Lung (tissue), 17 donors: ENCODE measurements at places on chromosomes 2 and 18.

DNA sequence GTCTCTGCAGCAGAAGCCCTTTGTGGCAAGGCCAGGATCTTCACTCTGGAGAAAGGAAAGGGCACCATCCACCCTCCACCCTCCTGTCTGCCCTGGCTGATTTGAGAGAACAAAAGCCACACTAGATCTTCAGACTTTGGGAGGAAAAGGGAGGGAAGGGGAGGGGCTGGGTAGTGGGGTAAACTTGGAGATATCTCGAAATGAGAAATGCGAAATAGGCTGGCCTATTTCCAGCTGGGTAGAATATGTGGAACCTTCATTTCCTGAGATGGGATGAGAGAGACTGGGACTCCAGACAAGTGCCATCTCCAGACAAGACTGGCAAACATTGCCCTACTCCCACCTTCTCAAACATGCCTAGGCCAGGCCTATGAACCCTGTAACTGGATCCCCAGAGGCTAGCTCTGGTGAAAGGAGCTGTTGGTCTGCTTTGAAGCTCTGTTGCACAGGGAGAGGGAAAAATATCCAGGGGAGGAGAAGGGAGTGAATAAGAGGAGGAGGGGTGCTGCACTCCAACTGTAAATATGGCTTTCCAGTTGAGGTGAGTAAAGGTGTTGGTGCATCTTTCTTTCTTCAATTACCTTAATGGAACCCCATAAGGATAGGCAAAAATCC, 1.7 kb downstream of the HOXD12 start:
- H3K27ac ChIP-seq, result no peak overlapping the region
- DNase-seq, result no peak

DNA sequence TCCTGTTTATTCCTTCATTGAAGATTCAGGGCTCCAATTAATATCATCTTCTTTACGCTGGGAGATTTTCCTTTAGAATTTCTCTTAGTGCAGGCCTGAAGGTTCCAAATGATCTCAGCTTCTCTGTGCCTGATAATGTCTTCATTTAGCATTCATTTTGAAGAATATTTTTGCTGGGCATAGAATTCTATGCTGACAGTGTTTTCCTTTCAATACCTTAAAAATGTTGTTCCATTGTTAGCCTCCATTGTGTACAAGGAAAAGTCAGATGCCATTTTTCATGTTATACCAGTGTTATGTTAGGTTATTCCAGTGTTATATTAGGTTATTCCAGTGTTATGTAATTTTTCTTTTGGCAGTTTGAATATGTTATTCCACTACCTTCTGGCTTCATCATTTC, 14.9 kb upstream of the OR6B3 start:
- H3K27me3 ChIP-seq, result no peaks in the 10 kb centered on the region
- DNase-seq, result no peak
- H3K36me3 ChIP-seq, result no peaks in the 10 kb centered on the region
- H3K4me1 ChIP-seq, result no peaks in the 10 kb centered on the region
- no peak overlapping the region for H3K4me3 ChIP-seq

DNA sequence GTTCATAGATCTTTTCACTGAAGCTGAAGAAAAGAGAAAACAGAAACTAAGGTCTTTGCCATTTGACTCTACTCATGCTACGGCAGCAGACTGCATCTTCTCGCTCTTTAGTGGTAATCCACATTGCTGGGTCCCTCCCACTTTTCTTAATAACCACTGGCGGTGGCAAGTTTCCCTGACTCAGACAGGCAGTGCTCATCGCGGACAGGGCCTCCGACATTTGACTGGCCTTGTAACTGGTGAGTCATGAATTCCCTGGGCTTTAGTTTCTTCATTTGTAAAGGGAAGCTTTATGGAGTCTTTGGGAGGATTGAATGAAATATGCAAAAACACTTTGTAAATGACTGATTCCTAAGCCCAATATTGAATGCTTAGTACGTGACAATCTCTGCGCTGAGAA, 238.2 kb upstream of the RBBP8 start:
- DNase-seq, result no peak
- H3K4me1 ChIP-seq, result peaks cover 36% of the 10 kb centered on the region
- H3K27ac ChIP-seq, result no peak overlapping the region
- H3K27me3 ChIP-seq, result no peaks in the 10 kb centered on the region
- H3K4me3 ChIP-seq, result no peak overlapping the region

DNA sequence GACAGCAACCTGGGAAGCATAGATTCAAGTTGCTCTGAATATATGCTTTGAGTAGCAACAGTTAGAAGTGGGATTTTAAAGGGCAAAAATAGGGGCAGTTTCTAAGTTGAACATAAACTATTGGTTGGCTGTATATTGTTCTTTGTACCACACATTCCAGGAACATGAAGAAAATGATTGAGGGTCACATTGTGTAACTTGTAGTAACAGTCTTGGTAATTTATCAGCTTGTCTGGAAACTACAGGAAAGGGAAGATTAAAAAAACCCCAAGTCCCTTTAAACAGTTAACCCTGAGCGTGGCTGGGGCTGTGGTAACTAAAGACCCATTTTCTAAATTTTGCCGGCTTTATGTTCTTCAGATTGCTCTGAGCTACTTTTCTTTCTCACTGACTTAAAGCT, 7.4 kb downstream of the PLEKHB2 start:
- no peak overlapping the region for H3K4me3 ChIP-seq
- peak; percentile 4 for DNase-seq
- H3K36me3 ChIP-seq, result no peaks in the 10 kb centered on the region
- no peak overlapping the region for H3K27ac ChIP-seq
- H3K4me1 ChIP-seq, result peaks cover 5% of the 10 kb centered on the region

GRCh38 chr2:148926291-148926961, 51.4 kb downstream of the KIF5C start:
- no peak overlapping the region for H3K27ac ChIP-seq
- H3K4me1 ChIP-seq, result peaks cover 6% of the 10 kb centered on the region
- DNase-seq, result peak; percentile 59
- no peaks in the 10 kb centered on the region for H3K27me3 ChIP-seq

GRCh38 chr2:31140151-31140550, 1.9 kb upstream of the GALNT14 start:
- H3K27ac ChIP-seq, result no peak overlapping the region

GRCh38 chr2:96697476-96697875, 42.4 kb downstream of the LMAN2L start:
- H3K27me3 ChIP-seq, result no peaks in the 10 kb centered on the region
- no peaks in the 10 kb centered on the region for H3K36me3 ChIP-seq
- no peak for DNase-seq
- no peak overlapping the region for H3K27ac ChIP-seq
- no peak overlapping the region for H3K4me3 ChIP-seq
- H3K4me1 ChIP-seq, result peaks cover 2% of the 10 kb centered on the region

GRCh38 chr2:74077636-74078035, 70.1 kb downstream of the BOLA3 start:
- peaks cover 6% of the 10 kb centered on the region for H3K4me1 ChIP-seq
- no peak overlapping the region for H3K27ac ChIP-seq
- peaks cover 4% of the 10 kb centered on the region for H3K36me3 ChIP-seq
- DNase-seq, result no peak
- no peak overlapping the region for H3K4me3 ChIP-seq
- H3K27me3 ChIP-seq, result no peaks in the 10 kb centered on the region

GRCh38 chr2:109371481-109372170, 242.1 kb downstream of the SEPTIN10 start:
- H3K36me3 ChIP-seq, result no peaks in the 10 kb centered on the region
- H3K27me3 ChIP-seq, result no peaks in the 10 kb centered on the region
- H3K27ac ChIP-seq, result no peak overlapping the region

DNA sequence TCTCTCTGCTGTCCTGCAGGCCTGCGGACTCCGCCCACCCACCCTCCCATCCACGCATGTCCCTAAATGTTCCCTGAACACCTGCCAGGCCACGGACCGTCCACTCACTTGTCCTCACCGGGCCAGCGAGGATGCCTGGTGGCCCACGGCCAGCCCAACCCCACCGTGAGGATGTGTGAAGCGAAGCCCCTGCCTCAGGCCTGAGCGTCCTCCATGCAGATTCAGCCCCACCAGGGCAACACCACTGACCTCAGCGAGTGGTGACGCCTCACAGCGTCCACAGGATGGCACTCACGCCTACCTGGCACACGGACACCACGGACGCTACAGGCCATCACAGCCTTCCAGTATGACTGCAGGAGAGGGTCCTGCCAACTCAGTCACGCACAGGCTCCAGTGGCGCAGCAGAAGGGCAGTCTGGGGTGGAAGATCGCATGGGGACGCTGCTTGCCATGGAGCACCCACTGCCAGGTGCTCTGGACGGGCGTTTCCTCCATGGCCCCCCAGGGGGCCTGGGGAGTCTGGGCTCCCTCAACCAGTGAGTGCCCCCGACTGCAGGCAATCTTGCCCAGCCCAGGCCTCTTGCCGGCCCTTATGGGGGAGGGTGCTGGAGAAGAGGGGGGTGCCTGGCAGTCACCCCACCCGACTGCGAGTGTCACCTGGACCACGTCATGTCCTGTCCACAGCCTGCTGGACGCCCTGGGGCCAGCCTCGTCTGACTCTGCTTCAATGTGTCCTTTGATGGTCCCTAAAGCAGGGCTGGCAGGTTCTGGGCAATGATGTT, 25.4 kb downstream of the HDAC4 start:
- no peak for DNase-seq
- H3K4me3 ChIP-seq, result no peak overlapping the region
- no peak overlapping the region for H3K27ac ChIP-seq

DNA sequence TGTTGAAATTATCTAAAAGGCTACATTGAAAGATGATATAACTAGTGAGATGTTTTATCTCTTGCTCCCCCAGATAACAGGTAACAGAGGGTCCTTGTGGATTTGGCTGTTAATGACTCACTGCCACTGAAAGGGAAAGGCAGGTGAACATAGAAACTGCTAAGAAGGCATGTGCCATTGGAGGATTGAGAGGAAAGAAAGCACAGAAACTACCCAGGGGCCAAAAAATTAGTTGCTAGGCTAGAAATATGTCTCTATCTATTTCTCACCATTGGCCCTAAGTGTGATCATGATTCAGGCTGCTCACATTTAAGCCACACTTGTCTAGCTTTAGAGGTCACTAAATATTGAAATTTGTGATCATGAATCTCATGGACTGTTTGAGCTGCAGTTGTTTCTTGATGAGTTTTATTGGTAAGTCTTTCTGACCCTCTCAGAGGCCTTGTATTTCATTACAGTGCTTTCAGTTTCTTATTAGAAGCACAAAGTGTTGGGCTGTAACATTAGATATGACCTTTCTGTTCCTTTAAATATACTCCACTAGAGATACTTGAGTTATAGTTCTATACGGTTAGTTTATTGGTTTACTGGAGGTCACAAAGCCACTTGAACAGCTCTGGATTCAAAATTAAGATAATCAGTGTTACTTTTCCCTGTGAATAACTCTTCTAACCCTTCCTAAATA, 26.2 kb downstream of the NAB1 start:
- no peak for DNase-seq

GRCh38 chr2:28276076-28276618, 116.5 kb upstream of the FOSL2 start:
- no peak for DNase-seq
- H3K27me3 ChIP-seq, result no peaks in the 10 kb centered on the region
- no peak overlapping the region for H3K27ac ChIP-seq
- H3K4me1 ChIP-seq, result peaks cover 10% of the 10 kb centered on the region
- H3K4me3 ChIP-seq, result no peak overlapping the region

- no peak overlapping the region for H3K27ac ChIP-seq
- H3K27me3 ChIP-seq, result no peaks in the 10 kb centered on the region
- no peaks in the 10 kb centered on the region for H3K4me1 ChIP-seq
- no peak for DNase-seq
These were observed 27.3 kb upstream of the IL37 start for GRCh38 chr2:112883669-112884068.

DNA sequence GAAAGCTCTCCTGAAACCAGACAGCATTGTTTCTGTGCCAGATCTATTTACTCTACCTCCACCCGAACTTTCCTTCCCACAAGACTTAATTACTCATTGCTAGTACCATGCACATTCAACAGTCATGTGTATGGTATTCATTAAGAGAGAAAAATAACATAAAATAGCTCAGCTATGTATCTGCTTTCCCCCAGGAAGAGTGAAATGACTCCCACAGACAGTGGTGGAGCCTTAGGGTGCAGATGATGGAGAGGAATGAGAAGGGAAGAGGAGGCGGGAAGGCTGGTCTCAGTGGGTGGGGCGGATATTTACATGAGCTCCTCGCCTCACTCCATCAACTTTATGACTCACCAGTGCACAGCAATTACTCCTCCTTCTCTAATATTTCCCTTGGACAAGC, 724.5 kb downstream of the EPHA4 start:
- no peaks in the 10 kb centered on the region for H3K27me3 ChIP-seq
- DNase-seq, result no peak
- H3K27ac ChIP-seq, result no peak overlapping the region

- no peaks in the 10 kb centered on the region for H3K4me1 ChIP-seq
- no peak for DNase-seq
- H3K27me3 ChIP-seq, result no peaks in the 10 kb centered on the region
- no peak overlapping the region for H3K4me3 ChIP-seq
- no peak overlapping the region for H3K27ac ChIP-seq
These were observed 471.1 kb downstream of the CCDC85A start for GRCh38 chr2:56654936-56655335.

DNA sequence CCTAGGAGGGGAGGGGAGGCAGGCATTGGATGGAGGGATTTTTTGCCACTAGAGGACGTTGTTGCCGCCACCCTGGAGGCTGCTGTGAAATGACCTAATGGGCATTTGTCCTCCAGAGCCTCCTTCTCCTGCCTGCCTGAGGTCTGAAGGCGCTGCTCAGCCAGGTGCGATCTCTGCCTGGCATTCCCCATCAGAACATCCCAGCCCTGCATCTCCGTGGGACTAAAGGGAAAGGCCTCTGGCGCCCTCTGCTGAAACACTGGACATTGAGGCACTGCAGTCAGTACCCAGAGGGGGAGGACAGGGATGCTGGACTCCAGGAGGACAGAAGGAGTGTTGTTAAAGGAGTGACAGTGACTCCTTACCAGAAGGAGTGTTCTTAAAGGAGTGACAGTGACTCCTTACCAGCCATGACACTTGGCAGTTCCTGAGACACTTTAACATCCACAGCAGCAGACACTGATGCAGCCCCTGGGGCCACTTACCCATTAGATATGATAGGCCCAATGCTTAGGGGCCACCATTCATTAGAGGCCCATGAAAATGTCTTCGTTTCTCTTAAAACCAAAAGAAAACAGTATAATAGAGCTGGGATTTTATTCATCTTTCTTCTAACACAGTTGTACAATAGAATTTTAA, 17.0 kb downstream of the THNSL2 start:
- no peak overlapping the region for H3K4me3 ChIP-seq
- peak; percentile 46 for DNase-seq
- H3K4me1 ChIP-seq, result no peaks in the 10 kb centered on the region
- peaks cover 3% of the 10 kb centered on the region for H3K36me3 ChIP-seq
- H3K27ac ChIP-seq, result no peak overlapping the region

- no peak overlapping the region for H3K4me3 ChIP-seq
- H3K36me3 ChIP-seq, result no peaks in the 10 kb centered on the region
- no peak overlapping the region for H3K27ac ChIP-seq
- H3K27me3 ChIP-seq, result no peaks in the 10 kb centered on the region
- no peaks in the 10 kb centered on the region for H3K4me1 ChIP-seq
These were observed 571.9 kb upstream of the CRIM1 start for GRCh38 chr2:35783723-35784122.

DNA sequence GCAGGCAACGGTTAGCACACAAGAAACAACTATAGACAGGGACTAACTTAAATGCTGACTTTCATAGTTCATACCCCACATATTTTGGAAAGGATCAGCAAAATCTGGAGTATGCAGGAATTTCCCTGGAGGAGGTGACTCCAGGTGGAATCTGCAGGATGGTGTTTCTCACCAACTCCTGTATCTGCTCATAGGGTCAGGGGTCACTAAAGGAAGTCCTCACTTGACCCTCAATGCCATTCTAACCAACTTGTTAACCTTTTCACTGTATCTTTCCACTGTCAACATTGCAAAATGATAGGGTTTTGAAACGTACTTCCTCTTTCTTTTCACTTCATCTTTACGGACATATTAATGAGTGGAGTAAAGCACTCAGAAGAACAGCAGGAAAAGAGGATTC, 207.0 kb upstream of the CXCR4 start:
- DNase-seq, result no peak
- no peaks in the 10 kb centered on the region for H3K4me1 ChIP-seq
- no peak overlapping the region for H3K4me3 ChIP-seq
- H3K36me3 ChIP-seq, result no peaks in the 10 kb centered on the region
- H3K27ac ChIP-seq, result no peak overlapping the region
- no peaks in the 10 kb centered on the region for H3K27me3 ChIP-seq
